ENCODE measurements at places on chromosomes 6 and 20.

DNA sequence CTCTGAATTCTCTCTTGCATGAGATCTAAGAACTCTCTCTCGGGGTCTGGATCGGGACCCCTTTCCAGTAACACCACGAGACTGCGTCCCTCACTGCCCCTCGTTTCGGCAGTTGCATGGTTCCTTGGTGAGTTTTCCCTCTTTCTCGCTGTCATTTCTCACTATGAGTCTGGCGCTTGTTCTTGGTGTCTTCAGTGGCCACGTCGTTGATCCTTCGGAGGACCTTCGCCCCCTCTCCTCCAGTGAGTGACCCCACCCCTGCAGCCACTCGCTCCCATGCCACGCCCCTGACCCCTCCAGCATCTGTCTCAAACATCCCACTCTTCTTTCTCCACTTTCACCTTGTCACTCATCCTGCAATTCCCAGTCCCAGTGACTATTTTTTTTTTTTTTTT is 23.0 kb downstream of the SYNJ2 start:
- no peak for DNase-seq

- DNase-seq = no peak
Observed at GRCh38 chr20:5364997-5365597, 48.3 kb upstream of the PROKR2 start.

DNA sequence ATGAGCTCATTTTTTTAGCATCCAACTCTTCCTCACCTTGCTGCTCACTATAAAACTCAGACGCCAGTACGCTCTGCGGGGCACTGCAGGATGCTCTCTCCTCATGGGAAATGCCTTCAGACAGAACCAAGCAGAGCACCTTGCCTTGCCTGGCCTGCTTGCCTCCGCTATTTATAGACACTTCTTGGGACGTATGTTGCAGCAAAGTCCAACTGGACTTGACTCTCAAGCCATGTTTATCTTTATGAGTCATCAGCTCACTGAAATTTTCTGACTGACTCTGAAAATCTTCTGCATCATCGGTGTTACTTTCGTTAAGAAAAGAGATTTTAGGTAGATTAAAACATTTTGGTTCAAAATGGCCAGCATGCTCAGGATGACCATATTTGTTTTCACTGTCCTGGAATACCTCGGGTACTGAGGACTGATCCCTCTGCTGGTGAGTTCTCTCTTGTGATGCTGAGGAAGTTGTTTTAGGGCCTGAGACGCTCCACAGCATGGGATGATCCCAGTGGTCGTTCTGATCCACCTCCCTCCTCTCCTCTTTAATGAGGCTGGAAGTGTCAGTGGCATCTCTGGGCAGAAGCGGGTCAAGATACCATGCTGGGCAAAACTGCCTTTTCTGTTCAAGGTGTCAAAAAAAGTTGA is 204.5 kb downstream of the KIF16B start:
- no peak for DNase-seq

- DNase-seq = no peak
Observed at GRCh38 chr6:134422426-134423231, 104.7 kb upstream of the SGK1 start.

GRCh38 chr20:46021361-46022359 is 7.4 kb upstream of the SLC12A5 start:
- DNase-seq = no peak

DNA sequence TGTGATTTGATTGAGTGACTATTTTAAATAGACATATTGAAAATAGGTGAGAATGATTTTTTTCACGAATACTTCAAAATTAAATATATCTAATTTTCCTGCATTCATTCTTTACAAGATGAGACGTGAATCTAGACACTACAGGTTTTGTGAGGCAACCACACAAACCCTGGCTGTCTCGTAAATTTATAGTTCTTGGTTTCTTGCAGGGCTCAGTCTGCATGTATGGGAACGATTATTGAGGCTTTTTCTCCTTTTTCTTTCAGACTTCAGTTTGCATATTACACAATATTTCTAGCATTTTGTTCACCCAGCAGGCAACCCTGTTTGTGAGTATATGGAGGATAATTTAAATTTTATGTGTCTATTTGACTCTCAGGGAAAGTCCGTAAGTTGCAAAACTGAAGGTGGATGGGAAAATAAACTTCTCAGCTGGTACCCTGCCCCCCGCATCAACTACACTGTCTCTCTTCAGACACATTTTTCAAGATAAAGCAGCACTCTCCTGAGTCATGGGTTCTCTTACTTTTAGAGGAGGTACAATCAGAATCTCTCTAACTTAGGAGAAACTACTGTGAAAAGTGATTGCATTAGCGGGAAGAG is 1349.3 kb downstream of the GRIK2 start:
- no peak for DNase-seq

DNA sequence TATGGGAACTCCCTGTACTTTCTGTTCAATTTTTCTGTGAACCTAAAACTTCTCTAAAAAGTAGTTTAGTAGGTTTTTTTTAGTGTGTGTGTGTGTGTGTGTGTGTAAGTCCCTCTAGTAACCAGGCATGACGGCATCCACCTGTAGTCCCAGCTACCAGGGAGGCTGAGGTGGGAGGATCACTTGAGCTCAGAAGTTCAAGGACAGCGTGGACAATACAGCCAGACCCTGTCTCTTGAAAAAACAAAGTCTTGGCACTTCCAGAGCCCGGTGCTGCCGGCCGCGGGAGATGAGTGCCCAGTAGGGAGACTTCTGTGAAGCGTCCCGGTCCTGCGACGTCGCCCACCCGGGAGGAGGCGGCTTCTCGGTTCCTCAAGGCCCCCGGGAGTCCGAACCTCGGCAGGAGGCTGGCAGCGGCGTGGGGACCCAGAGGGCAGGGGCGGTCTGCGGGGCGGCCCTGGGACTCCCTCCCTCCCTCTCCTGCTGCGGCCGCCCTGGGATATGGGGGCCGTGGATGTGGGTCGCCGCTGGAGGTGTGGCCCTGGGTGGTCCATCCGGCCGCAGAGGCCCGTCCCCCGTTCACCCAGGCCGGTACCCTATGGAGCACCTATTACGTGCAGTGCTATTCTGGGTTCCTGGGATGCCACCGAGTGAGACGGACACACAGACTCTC is 78.0 kb upstream of the SIRPG start:
- no peak for DNase-seq

GRCh38 chr6:162638931-162639574 is 88.5 kb downstream of the PRKN start:
- no peak for DNase-seq

GRCh38 chr20:48471759-48472408 is 355.9 kb downstream of the PREX1 start:
- no peak for DNase-seq

GRCh38 chr6:35610830-35611229 is 77.9 kb downstream of the FKBP5 start:
- no peak for DNase-seq

DNA sequence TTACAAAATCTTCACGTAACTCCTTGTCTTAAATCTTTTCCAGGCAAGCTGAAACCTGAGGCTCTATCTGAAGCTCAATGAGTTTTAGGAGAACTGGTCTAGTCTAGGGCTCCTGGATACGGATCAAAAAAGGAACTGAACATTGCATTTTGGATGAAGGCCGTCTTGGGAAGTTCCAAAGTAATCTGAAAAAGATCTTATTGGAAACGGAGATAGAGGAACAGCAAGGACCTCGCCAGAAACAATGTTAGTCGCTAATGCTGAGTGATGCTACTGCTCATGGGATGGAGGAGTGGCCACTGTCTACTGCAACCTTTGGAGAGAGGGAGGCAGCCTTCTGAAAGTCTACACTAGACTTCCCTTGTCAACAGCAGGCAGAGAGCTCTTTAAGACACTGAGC is 91.4 kb upstream of the ATXN1 start:
- DNase-seq = no peak

DNA sequence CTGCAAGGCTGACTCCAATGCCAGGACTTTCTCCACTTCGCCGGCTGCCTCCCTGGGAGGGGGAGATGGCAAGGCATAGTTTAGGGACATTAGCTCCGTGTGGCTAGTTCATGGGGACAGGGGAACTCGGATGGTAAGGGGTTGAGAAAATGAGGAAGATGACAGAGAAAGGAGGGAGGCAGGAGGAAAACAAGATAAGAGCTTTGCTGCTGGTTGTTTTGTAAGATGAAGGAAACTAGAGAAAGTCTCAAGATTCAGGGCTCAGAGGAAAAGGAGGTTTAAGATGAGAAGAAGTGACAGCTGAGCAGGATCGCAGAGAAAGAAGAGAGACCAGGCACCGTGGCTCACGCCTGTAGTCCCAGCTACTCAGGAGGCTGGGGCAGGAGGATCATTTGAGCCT is 180.9 kb upstream of the RREB1 start:
- DNase-seq = no peak

DNA sequence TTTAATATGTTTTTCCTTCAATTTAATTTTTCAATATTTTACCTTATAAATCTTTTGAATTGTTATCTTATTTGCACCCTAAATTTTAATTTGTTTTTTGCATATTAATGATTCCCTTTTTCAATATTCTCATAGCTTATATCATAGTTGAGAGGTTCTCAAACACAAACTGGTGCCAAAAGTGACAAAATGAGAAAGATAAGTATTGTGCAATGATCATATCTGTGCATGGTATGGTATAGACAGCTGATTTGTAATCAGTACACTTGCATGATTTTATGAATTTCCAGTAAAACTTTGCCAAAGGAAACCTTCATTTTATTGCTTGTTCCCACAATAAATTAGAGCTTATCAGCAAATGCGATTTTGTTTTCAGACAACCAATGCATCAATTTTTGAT is 161.0 kb upstream of the HDAC2 start:
- no peak for DNase-seq

GRCh38 chr6:72559067-72559466 is 62.8 kb upstream of the KCNQ5 start:
- DNase-seq = no peak

DNA sequence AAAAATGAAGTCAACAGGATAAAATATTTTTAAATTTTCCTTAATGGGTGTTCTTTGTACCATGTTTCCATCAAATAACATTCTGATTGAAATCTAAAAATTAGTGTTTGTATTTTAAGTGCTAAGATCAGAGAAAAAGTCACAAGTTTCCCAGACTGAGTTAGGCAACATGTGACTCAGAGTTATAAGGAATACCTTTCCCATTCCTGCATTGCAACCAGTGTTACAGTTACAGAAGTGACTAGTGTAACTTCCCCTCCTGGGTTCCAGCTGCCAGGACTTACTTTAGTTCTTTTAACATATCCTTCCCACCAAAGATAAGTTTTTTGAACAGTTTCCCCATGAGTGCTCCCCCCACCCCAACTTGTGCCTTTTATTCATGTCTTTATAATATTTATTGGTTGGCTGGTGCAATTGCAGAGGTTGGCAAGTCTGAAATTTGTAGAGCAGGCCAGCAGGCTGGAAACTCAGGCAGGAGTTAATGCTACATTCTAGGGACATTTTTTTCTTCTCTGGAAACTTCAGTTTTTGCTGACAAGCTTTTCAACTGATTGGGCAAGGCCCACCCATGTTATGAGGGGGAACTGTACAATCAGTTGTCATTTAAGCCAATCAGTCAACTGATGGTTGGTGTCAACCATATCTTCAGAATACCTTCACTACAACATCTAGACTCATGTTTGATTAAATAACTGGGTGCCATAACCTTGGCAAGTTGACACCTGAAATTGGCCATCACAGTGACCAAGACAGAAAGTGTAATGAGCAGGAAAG is 22.9 kb upstream of the ESR1 start:
- no peak for DNase-seq

GRCh38 chr20:17875106-17875980 is 93.3 kb downstream of the SNX5 start:
- no peak for DNase-seq

DNA sequence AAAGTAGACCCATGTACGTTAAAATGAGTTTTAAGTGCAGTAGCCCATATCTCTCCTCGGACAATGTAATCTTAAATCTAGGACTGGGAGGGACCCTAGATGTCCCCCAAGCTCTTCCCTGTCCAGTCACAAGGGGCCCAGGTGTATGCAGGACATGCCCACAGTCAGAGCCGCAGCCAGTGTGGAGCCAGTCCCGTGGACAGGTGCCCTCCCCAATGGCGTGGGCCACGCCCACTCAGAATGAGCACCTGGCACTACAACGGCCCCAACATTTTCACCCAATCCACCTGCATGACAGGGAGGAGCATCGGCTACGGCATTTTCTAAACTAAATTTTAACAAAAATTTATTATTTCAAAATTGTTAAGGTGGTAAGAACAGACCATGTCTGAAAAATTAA is 53.2 kb downstream of the WDR27 start:
- DNase-seq = no peak

DNA sequence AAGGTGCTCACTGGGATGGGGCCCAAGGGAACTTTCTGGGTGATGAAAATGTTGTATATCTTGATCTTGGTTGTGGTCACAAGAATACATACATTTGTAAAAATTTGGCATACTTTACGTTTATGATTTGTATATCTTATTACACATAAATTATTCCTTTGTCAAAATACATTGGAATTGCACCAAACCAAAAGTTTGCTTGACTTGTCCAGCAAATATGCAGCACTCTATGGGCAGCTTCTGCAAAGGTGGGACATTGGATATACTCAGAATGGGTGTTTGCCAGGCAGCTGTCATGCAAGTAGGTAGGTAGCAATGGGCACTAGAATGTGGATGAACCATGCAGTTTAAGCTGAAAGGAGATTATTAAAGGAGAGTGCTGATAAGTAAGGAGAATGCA is 78.0 kb downstream of the LAMP5 start:
- no peak for DNase-seq

- DNase-seq = peak; percentile 6
Observed at GRCh38 chr6:37819802-37820717, 533 bp downstream of the ZFAND3 start.

- DNase-seq = no peak
Observed at GRCh38 chr6:168420084-168420483, 20.9 kb upstream of the SMOC2 start.

GRCh38 chr20:43300901-43301300 is 111.2 kb upstream of the PTPRT start:
- DNase-seq = no peak

GRCh38 chr20:35273449-35274171 is 4.3 kb downstream of the MMP24OS start:
- DNase-seq = no peak

- DNase-seq = no peak
Observed at GRCh38 chr20:44041001-44041400, 126.3 kb downstream of the TOX2 start.

GRCh38 chr6:30511169-30511546 is 21.8 kb downstream of the HLA-E start:
- DNase-seq = no peak

DNA sequence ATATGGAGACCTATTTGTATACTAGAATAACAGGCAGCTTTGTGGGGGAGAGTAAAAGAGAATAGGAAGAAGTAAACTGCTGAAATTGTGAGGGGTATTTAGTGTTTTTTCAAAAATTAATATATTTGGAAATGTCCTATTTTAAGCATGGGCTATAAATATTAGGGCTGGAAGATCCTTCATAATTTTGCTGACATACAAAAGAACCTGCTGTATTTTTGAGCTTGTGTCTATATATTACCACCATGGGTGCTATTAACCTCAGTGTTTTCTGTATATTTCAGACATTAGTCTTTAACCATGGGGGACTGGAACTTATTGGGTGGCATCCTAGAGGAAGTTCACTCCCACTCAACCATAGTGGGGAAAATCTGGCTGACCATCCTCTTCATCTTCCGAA is at the start of gene GJA10:
TSS of gene GJA10 (plus strand) at position 301 of the 400 bp plus-strand sequence. CDS start at position 301, 0 bp downstream.
- DNase-seq = no peak

- DNase-seq = no peak
Observed at GRCh38 chr6:33613795-33614168, 7.3 kb upstream of the ITPR3 start.

Measured in stimulated activated CD8-positive, alpha-beta memory T cell treated with anti-CD3 and anti-CD28 coated beads, Interleukin-4, amount 100 ng/mL, for 1 hour (primary cell).